HT-29 (cell line): ENCODE measurements at places on chromosomes 4 and X.
A peak's percentile ranks its signal among the peaks of the same experiment; 100 is the strongest.

DNA sequence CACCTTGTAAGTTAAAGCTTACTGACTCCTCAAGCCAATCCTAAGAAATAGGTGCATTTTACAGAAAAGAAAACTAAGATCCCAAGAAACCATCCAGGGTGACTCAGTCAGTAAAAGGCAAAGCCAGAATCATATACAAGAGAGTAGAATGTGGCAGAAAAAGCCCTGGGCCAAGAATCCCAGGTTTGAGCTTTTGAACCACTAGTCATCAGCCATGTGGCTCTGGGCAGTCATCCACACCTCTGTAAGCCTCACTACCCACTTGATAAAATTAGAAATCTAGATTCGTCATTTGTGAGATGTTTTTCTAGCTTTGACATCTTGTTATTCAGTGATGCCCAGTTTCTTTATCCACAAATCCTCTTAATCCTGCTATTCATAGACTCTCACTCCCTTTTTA is 122.2 kb upstream of the PDE5A start:
- no peak for DNase-seq

DNA sequence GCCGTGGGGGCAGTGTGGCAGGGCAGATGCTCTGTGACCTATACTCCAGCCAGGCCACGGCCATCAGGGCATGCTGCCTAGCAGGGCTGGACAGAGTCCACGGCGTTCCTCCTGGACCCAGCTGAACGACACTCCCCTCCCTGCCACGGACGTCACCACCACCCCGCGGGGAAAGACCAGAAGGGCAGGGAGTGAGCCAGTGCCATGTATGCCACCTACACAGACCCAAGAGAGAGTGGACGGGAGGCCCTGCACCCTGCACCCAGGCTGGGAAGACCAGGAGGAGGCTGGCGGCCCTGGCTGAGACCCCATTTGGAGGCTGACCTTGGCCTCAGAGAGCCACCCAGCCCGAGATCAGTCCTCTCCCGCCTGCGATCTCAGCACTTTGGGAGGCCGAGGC is 101.9 kb downstream of the FAM53A start:
- no peak for DNase-seq

DNA sequence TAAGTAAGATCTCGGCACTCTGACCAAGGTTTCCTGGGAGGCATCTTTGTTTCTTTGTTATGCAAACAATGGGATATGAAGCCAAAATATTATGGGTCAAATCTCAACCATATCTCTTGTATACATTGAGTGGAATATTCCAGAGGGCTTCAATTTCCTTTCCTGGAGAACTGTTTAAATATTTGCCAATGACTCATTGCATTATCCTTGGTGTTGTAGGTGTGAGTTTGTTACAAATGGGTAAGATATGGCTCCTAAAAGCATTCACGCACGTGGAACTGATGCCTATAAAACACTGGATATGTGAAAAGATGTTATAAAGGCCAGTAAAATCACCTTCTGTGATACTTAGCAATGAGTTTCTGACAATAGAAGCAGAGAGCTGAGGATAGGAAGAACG is 150.5 kb upstream of the WDR1 start:
- DNase-seq: no peak

DNA sequence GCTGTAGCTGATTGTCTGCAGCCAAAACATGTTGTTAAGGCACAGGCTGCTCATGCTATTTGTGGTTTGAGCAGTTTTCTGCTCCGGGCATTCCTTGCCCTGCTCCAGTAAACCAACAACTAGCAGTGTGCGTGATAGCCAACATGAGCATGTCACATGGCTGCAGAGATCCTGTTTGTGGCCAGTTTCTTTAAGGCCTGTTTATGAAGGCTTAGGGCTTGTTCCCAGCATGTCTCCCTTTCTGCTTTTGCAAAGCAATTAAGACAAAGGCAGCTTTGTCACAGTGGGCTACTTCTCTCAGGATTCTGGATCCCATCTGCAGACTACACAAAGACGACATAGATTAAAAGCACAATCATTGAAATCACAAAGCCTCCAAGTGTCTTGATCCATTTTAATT is 160.5 kb downstream of the ZNF518B start:
- no peak for DNase-seq

DNA sequence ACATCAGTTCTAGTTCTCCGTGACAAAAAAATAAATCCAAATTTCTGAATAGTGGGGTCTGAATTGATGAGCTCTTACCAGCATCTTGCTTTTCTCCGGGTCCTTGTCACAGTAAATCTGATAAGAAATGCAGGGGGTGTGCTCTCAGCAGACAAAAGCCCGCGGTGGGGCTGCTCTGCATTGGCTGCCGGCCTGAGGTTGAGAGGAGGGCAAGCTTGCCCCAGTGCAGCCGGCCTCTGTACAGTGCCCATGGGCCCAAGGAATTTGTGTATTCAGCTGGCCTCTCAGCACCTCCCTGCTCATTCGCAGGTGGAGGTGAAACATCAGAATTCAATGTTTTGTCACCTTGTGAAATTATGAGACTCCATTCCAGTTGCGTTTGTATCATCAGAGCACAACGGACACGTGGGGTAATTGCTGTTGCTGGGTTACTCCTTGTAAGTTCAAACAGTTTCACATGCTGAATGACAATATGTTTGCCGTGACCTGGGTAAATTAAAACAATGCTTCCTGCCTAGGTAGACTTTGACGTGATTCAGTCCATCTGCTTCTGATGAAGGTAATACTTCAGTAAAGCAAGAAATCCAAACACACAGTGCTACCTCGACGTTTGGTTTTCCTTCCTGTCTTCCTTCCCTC is 596.4 kb downstream of the MID1IP1 start:
- no peak for DNase-seq

GRCh38 chr4:52076731-52077130 is 25.6 kb downstream of the SPATA18 start:
- DNase-seq: no peak

DNA sequence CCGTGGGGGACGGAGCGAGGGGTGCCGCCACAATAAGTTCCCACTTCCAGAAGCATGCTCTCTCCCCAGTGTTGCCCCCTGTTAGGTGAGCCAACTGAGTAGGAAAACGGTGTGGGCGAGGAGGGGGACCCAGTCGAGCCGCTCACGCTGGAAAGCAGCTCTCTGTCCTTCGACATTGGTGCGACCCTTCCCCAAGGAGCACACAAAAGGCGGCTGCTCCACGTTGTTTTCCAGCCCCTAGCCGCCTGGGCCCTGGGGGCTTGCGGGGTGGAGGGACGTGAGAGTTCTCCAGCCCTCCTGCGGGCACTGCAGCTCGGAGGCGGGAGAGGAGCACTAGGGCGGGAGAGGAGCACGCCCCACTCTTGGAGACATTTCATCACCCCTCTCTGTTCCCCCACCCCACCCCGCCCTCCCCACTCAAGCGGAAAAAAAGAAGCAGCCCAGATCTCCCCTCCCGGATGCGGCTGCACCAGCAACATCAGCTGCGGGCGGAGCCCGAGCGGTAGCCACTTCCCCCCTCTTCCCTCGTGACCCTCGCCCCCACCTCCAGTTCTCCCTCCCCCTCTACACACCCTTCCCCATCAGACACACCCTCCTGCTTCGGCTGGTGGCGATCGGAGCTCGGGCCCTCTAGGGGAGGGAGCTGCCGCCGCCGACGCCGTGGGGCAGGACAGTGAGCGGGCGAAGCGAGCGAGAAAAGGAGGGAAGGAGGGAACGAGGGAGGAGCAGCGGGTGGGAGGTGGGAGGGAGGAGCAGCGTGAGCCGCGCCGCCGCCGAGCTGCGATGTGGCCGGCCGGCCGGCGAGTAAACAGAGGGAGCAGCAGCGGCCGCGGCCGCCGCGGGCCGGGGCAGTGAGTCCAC is at the start of gene DOCK11:
TSS of gene DOCK11 (plus strand) at position 755 of the 861 bp plus-strand sequence. CDS start 157 bp downstream, outside the sequence.
- peak; percentile 18 for DNase-seq

DNA sequence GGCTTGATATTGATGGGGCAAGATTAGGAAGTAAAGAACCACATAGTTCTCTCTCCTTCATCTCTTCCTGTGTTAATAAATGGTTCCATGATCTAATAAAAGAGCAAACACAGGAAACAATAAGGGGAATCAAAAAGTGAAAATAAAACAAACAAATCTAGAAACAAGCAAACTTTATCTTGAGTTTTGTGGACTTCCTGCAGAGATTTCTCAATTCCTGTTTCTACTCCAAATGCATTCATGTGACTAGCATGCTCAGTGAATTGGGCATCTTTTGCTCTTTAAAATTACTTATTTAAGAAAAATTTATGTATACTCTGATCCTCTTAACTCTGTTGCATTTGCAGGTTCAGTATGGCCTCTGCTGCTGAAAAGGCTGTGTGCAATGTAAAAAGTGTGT is 682.0 kb downstream of the KCTD8 start:
- no peak for DNase-seq

- DNase-seq: peak; percentile 81
Observed at GRCh38 chr4:6674500-6675149, 19.1 kb upstream of the S100P start.

DNA sequence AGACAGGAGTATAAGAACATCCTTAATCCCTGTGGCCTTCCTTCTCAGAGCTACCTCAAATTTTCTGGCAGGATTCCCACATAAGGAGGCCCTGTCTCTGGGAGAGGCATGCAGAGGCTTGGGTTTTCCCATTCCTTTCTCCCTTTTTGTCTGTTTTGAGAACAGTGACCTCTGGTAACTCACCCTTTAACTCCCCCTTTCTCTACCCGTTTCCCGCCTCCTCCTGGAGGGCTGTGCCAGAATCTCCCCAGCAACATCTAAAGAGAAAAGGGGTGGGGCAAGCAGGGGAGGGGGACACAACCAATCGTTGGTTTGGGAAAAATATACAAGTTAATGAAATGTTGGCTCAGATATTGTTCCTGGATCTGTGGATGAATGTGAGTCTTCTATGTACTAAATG is 303.7 kb upstream of the IRS4 start:
- no peak for DNase-seq

DNA sequence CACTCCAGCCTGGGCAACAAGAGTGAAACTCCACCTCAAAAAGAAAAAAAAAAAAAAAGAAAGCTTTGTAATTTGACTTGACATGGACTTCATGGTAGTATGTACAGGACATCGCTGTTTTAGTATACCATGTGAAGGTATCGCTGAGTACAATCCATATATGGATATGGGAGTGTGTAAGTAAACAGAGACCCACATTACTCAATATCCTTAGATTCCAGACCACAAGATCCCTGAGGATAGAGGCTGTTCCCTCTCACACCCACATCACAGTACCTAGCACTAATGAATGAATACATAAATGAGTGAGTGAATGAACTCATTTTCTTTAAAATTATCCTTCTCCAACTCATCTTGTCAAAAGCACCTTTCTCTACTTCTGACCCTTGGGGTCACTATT is 8.4 kb upstream of the RPS3A start:
- DNase-seq: no peak

DNA sequence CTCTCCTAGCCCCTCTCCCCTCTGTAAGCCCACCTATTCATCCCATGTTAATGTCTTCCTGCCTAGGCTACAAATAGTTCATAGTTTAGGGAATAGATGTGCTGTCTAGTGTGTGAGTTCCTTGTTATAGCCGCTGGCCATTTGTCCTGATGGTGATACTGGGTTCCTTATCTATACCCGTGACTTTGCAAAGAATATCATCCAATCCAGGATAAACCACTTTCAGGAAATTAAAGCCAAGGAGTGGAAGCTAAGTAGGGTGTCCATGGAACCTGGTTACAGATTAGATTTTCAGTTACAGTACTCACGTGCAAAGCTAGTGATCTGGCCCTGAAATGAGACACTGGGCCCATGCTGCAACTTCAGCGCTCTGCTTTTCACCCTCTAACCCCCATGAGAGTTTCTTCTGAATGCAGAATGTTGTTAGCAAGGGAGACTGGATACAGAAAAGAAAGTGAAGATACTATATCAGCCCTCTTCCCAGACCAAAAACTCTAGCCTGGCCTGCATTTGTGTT is 111.4 kb downstream of the TMEM164 start:
- no peak for DNase-seq

DNA sequence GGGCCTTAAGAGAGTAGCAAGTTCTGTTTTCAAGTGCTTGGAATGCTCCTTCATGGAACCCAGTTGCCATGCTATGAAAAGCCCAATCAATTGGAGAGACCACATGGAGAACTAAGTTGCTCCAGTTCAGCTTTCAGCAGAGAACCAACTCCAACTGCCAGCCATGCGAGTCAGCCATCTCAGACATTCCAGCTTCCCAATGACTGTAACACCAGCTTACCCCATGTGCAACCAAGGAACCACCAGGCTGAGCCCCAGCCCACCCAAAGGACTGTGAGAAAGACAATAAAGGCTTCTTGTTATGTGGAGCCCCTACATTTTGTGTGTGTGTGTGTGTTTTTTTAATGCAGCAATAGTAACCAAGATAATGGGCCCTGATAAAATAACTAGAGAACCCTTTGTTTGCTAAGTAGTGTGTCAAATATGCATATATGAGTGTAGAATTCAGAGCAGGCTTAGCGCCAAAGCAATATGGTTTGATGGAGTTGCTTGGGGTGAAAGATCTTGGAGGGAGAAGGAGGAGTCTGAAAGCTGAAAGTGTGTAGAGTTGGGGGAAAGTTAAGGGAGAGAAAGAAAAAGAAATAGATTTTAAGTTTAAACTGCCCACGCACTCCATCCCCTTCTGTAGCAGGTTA is 35.0 kb upstream of the CCKAR start:
- no peak for DNase-seq

DNA sequence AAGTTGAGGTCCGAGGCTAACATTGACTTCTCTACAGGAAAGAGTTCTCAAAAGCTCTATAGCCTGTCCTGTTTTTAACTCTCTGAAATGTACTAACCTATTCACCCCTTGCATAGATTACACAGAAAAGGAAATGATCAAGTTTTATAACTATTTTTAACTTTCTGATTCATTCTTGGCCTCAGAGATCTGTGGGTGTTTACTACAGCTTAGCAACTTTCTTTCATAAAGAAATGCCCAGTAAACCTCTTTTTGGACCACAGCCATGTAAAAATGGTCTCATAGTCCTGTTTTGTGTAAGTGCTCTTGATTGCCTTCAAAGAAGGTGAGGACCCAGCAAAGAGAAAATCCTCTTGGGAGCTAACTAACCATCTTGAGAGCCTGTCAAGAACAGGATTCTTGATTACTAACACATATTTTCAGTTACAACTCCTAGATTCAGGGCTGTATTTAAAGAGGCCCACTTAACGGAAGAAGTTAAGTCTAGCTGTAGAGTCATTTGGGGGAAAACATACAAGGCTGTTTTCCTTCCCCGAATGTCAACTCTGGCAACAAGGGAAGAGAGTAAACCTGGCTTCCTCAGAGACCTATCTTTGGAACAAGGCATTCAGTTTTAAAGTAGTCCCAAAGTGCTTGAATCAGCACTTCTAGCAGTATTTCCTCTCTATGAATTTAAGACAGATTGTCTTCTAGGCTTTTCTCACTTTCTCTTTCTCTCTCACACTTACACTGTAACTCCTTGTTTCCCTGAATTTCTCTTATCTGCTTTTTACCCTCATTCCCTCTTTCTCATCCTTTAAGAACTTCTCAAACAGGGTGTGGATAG is 78.2 kb downstream of the IL21 start:
- no peak for DNase-seq

- DNase-seq: no peak
Observed at GRCh38 chrX:43175434-43175833, 397.5 kb upstream of the PPP1R2C start.

- no peak for DNase-seq
Observed at GRCh38 chr4:78417603-78418002, 134.0 kb upstream of the ANXA3 start.
